ENCODE measurements at places on chromosomes 3 and 15. TPM values are rescaled to one million over a fixed set of nuclear protein-coding genes. Genes with fewer than 3 reads are reported as not detected.

Gene TM4SF18
- 9.0 TPM for total RNA-seq

Gene MYL3
- total RNA-seq = 1.8 TPM

Gene GOLGA8Q
- 1.0 TPM for total RNA-seq

Gene NEO1
- total RNA-seq = 31.4 TPM

Gene ZKSCAN7
- total RNA-seq = 6.2 TPM

Gene CERS3
- total RNA-seq = not detected

Gene ANKUB1
- total RNA-seq = not detected

Gene FBN1
- total RNA-seq = 167 TPM

Gene AADAC
- not detected for total RNA-seq

Gene ACTRT3
- total RNA-seq = 2.1 TPM

Gene CEMIP
- 7.5 TPM for total RNA-seq

Gene P2RY1
- total RNA-seq = 3.5 TPM

Gene NAALADL2
- 29.8 TPM for total RNA-seq

Data from aorta (tissue), 5 donors.